ENCODE measurements at places on chromosomes 5 and 9. TPM values are rescaled to one million over a fixed set of nuclear protein-coding genes. Genes with fewer than 3 reads are reported as not detected.

The LCNL1 gene
- polyA plus RNA-seq: 2.7 TPM

GRCh38 chr5:133063965-133064364, 12.2 kb downstream of the HSPA4 start:
- DNase-seq: no peak

DNA sequence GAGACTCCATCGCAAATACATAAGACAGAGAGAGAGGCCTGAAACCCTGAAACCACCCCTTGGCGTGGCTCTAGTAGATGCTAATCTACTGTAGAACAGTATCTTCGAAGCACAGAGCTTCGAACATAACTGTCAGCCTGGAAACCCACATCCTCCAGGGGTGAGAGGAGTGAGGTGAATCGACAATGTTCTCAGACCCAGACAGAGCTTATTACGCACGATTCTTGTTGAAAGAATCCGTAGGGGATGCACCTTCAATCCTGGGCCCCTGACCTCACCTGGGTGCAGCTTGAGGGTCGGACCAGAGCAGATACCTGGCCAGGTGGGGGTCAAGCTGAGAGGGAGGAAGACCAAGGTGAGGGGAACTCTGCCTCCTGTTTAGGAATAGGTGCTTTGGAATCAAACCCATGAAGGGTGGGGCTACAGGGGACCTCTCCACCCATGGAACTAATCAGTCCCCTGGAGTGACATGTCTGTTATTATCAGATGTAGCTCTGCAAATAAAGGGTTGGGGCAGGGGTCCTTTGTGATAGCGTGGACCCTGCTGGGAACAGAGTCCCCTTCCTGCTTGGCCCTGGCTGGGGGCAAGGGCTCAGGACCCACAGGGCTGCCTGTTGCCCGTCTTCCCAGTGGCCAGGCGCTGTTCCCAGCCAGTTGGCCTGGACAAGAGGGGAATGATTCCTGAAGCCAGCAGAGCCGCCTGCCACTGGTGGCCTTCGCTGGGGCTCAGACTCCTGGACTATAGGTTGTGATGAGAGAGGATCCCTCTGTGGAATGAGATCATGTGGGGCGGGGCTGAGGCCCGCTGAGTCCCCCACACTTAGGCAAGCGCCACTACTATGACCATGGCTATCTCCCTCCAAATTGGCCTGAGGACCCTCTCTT, 41.2 kb downstream of the DBH start:
- DNase-seq: peak; percentile 64

- no peak for DNase-seq
Measured at GRCh38 chr9:93814077-93814956, 140.8 kb downstream of the BARX1 start.

- DNase-seq: no peak
Measured at GRCh38 chr9:130890870-130891687, 5.5 kb downstream of the QRFP start.

DNA sequence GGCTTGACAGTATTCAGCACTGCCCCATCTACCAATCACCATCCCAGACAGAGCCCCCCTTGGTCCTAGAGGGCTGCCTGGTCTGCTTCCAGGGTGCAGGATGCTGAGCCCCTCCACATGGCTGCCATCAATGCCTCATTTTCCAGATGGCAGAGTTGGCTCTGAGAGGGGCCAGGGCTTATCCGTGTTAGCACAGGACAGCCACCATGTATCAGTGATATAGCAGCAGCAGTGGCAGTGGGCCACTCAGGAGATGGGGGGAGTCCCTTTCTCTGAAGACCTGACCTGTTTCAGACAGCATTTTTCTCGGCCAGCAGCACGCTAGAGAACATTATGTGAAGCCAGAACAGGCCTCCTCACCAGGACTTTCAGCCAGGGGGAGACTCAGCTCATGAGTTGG, 1.6 kb upstream of the SMIM32 start:
- DNase-seq: no peak
